ENCODE measurements at places on chromosomes 4 and X.
A peak's percentile ranks its signal among the peaks of the same experiment; 100 is the strongest.

DNA sequence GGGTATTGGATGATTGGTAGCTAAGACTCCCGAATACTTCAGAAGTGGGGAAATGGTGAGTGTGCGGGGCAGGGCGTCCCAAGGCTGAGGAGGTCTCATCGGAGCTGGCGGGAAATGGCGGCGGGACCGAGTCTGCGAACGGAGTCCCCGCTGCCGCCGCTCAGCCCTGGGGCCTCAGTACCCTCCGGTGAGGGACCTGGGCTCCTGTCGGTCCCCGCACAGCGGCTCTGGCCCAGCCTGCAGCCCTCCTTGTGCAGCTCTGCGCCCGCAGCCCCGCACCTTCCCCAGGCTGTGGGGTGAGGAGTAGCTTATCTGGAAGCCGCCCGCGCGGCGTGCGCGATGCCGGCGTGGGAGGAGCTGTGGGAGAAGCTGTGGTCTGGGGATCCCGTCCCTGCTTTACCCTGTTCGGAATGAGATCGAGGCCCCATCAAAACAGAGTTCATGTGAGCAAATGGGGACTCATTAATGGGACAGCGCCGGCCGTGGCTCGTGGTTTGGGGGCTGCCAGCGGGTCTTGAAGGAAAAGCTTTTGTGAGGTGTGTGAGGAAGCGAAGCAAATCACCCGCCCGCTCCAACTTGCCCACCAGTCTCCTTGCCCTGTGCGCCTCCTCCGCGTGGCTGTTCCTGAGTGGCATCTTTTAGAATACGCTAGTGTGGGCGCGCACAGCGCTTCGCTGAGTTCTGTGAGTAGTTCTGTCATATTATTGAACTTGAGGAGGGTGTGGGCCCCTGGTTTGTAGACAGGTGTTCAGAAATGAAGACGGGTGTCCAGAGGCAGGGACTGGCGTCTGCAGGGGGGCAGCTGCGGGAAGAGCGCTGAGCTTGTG is 531 bp downstream of the ZNF141 start:
- peak; percentile 60 for DNase-seq

DNA sequence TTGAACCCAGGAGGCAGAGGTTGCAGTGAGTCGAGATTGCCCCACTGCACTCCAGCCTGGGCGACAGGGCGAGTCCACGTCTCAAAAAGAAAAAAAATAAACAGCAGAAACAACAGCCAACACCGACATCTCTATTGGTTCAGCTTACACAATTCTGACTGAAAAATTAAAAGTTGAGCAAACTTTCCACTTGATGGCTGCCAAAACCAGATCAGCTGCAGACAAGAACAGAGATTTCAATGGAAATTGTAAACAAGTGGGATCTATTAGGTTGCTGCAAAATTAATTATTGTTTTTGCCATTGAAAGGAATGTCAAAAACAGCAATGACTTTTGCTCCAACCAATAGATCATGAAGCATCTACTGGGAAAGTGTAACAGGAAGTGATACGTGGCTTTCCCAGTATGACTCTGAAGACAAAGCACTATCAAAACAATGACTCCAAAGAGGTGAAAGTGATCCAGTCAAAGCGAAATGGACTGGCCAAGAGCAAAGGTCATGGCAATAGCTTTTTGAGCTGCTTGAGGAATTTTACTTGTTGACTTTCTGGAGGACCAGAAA is 26.3 kb downstream of the UPF3B start:
- DNase-seq, result no peak

GRCh38 chr4:24434241-24434640 is 150.1 kb downstream of the DHX15 start:
- no peak for DNase-seq

DNA sequence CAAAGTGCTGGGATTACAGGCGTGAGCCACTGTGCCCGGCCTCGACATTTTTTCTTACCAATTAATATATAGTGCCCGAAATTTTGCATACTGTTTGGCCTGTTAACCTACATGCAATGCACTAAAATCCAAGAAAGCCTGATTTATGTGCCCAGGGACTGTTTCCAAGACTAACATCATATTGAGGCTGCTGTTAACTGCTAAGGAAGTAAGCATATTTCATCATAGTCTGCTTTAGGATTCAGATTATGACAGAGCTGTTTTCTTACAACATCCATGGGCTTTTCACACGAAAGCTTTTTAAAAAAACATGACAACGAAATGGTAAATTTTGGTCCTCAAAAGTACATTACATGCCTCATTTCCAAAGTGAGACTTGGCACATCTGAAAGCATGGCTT is 84.4 kb downstream of the STOX2 start:
- no peak for DNase-seq

GRCh38 chr4:107619066-107619465 is 101.0 kb downstream of the PAPSS1 start:
- DNase-seq, result no peak

DNA sequence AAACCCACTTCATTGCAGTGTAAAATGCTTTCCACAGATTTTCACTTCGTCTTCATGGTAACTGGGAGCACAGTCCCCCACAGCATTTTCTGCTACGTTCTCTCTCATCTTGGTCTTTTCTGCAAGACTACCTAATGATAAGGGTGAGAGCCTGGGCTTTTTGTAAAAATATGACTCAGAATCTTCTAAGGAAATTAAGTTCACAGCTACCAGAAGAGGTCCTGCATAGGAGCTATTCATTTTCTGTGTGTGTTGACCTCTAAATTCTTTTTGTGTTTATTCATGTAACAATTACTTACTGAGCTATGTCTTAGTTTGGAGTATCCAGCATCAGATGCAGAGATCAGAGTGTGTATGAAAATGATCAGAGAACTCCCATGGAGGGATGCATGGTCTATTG is 192.2 kb downstream of the CPEB2 start:
- DNase-seq, result no peak

DNA sequence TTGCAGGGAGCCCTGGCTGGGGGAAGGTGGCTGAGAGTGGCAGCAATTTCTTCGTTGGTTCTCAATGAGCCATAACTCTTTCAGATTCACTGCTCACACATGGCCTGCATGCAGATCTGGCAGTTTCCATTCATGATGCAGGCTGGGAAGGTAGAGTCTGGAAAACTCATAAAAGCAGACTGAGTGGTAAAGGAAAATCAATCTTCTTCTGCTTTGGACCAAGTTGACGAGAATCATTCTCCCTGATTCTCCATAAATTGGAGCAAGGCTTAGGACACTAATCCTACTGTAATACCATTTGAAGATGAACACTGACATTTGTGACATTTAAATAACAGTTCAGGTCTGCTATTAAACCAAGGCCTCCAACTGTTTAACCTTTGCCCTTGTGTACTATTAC is 35.3 kb upstream of the HAND2 start:
- DNase-seq, result no peak

DNA sequence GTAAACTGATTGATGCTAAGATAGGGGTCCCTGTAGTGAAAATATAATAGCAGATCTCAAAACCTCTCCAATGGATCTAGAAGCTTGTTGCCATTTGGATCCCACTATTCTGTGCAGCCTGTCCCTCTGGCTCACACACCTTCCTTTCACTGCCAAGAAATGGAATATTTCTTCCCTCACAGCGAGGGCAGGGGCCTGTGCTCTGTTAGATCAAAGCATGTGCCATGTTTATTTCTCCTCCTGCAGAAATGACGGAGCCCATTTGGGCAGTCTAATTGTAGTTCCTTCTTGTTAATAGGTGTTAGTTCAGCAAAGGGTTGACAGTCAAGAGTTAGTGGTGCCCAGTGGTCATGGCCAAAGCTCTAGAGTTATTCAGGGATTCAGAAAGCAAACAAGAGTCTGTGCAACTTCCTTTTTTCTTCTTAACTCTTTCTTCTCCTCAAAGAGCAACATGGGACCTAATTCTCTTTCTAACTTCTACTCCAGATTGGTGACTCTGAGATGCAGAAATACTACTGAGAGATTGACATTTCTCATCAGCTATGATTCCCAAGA is 106.8 kb downstream of the STOX2 start:
- DNase-seq, result no peak

DNA sequence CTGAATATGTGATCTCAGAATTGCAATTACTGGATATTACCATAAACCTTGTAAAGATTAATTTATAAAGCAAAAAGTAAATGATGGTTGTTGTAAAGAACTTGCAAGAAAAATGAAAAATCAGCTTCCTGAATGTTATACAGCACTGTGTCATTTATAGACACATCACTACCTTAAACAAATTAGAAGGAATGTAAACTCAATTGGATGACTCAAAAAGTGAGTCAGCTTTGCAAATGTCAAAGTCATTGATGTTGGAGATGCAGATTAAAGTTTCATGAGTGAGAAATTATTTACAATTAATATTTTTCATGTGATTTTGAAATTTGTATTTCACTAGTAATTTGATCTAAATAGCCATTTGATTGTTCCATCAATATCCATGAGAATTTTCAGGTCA is 193.2 kb downstream of the RAPGEF2 start:
- DNase-seq, result no peak

DNA sequence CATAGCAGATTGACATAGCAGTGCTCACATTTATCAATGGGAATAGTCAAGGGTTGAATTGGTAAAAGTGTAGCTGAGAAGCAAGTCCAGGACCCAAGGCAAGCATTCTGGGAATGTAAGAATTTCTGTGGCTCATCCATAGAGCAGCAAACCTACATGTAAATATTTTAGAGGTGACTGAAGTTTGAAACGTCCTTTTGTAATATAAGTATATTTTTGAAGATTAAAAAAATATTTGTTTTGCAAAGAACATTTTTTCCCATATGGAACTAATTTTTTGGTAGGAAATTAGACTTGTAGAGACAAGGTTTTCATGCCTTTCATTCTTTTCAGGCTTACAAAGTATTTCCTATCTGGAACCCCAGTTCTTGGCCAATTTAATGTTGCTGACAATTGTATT is 104.0 kb downstream of the TEX13A start:
- DNase-seq, result no peak

DNA sequence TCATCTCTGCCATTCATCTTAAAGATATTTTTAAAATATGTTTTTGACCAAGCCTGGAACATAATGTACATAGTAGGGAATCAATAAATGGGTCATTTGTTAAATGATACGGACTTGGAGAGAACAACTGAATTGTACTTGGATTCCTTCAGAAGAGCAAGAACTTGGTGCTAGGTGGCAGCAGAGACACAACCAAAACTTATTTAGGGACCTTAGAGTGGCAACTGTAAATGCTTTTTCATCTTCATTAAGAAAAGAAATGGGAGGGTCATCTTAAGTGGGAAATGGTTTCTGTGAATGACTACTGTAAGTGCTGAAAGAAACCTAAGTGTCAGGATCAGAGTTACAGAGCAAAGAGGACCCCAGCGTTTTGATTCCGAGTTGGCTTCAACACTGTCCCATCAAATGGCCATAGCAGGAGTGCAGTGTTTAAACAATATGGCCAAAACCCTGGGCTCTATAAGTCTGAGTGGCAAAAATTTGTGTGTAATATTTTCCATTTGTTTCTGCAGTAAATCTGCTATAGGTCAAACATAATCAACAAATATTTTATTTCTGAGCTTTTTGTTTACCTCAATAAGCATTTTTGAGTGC is 213.6 kb downstream of the PALLD start:
- DNase-seq, result no peak

- DNase-seq, result no peak
These were observed 233.6 kb downstream of the TRIML1 start for GRCh38 chr4:188372829-188373228.

GRCh38 chr4:1082215-1083182 is 30.9 kb downstream of the RNF212 start:
- DNase-seq, result no peak

GRCh38 chr4:137946453-137947174 is 295.5 kb downstream of the SLC7A11 start:
- DNase-seq, result no peak

GRCh38 chr4:126242679-126243390 is 928.1 kb downstream of the FAT4 start:
- DNase-seq, result no peak

- peak; percentile 23 for DNase-seq
These were observed 134.2 kb downstream of the EIF4E start for GRCh38 chr4:98794565-98795205.

- DNase-seq, result no peak
These were observed 25.3 kb downstream of the FHIP1A start for GRCh38 chr4:151434183-151434860.

GRCh38 chr4:176271749-176272148 is 2.7 kb upstream of the ASB5 start:
- no peak for DNase-seq

GRCh38 chr4:16820329-16820728 is 78.1 kb downstream of the LDB2 start:
- no peak for DNase-seq

DNA sequence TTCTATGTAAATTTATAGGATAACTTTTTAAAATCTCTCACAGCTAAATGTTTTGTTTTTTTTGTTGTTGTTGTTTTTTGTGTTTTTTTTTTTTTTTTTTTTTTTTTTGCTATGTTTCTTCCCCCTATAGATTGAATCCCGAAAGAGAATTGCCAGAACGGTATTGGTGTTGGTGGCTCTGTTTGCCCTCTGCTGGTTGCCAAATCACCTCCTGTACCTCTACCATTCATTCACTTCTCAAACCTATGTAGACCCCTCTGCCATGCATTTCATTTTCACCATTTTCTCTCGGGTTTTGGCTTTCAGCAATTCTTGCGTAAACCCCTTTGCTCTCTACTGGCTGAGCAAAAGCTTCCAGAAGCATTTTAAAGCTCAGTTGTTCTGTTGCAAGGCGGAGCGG is 4.1 kb downstream of the BRS3 start:
- DNase-seq, result no peak

GRCh38 chr4:19047279-19047880 is 1025.8 kb upstream of the LCORL start:
- no peak for DNase-seq

GRCh38 chr4:165711436-165711835 is 161.6 kb upstream of the TLL1 start:
- no peak for DNase-seq

- DNase-seq, result peak; percentile 62
These were observed 14.8 kb downstream of the PDK3 start for GRCh38 chrX:24479924-24480323.

DNA sequence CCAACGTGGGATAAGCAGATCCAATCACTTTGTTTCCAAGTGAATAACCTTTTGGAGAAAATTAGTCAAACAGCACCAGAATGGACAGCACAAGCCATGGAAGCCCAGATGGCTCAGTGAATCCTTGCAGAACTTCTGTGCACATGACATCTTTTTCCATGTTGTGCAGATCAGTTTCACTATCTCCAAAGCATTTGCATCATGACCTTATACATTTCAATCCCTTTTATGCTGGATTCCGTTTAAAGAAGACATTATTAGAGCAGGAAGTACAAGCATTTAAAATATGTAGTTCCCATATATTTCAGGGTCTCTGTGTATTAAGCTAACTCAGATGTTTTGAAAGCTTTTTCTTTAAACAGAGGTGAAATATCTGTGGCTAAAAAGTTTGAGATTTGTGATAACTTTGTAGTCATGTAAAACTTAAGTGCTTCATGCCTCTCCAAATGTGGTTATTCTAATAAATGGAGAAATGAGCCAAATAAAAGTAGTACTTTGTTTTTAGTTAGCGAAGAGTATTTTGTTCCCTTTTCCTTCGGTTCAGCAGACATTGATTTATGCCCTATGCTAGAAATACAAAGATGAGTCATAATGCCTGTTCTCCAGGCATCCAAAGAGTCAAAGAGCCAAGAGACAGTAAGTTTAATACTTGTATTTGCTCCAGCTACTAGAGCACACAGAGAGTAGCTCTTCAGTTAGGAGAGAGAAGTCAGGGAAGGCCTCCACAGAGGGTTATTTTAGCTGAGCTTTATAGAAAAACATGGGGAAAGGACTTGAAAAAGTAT is 39.0 kb downstream of the PLAC8 start:
- no peak for DNase-seq

Data from activated CD8-positive, alpha-beta memory T cell treated with anti-CD3 and anti-CD28 coated beads, Interleukin-2, amount 50 U/mL, for 4 hours (primary cell).